ENCODE measurements at places on chromosomes 13 and 19.

DNA sequence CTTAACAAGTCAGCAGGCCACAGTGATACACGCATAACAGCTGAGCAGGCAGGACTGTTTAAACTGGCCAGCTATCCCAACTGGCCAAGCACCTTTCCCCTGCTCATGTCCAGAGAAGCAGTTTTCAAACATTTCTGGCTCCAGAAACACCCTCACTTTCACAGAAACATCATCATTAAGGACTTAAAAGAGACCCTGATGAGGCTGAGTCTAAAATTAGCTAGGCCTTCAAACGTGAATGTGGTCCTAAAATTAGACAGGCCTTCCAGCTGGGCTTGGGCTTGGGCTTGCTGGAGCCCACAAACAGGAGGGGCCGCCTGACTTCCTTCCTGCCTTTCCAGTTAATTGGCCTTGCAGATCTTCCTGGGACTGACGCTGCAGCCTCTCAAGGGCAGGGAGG is 334.2 kb downstream of the DNAJC15 start:
- DNase-seq = no peak

DNA sequence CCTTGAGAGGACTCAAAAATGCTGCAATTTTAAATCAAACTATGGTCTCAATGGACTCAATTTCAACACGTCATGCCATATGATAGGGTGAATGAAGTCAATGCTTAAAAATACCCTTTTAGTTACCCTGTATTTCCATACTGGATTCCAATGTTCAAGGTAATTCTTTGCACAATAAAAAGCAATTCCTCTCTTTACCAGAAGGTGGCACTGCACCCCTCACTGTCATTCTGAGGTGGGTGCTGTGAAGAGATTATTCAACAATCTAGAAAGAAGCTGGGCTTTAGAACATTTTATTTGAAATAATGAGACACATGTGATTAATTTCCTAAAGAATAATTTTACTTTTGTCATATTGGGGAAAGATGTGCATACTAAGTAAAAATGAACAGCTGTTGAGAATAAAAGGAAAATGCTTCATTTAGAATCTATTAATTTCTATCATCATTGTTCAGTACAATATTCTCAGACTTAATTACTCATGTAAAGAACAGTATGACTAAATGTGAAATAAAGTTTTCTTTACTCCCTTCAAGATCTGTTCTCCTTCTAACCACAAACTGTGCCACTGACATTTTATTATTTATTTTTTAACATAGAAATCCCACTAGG is 789.1 kb downstream of the GPC5 start:
- DNase-seq = no peak

- DNase-seq = no peak
These were observed at the start of the genes PEG3 and ZIM2 for GRCh38 chr19:56840451-56841192. Gene PEG3 (minus strand): TSS chr19:56840726. CDS start chr19:56824655, 16,071 bp downstream. Gene ZIM2 (minus strand): TSS chr19:56840726. CDS start chr19:56824277, 16,449 bp downstream.

DNA sequence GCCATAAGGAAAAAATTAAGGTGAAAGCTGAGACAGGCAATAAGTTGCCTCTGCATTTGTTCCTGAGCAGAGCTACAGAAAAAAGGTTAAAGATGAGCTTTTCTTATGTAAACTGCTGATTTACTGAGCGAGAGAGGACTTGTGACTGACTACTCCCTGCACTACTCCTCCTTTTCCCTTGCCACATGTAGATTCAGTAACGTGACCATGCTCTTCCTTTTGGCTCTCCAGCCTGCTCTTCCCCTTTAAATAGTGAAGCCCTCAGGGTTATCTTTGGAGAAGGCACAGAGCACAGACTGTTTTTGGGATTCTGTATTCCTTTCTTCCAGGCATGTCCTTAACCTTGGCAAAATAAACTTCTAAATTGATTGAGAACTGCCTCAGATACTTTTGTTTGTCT is 630.2 kb downstream of the UQCRFS1 start:
- DNase-seq = no peak

GRCh38 chr13:113417008-113417751 is 36.1 kb downstream of the ADPRHL1 start:
- no peak for DNase-seq

DNA sequence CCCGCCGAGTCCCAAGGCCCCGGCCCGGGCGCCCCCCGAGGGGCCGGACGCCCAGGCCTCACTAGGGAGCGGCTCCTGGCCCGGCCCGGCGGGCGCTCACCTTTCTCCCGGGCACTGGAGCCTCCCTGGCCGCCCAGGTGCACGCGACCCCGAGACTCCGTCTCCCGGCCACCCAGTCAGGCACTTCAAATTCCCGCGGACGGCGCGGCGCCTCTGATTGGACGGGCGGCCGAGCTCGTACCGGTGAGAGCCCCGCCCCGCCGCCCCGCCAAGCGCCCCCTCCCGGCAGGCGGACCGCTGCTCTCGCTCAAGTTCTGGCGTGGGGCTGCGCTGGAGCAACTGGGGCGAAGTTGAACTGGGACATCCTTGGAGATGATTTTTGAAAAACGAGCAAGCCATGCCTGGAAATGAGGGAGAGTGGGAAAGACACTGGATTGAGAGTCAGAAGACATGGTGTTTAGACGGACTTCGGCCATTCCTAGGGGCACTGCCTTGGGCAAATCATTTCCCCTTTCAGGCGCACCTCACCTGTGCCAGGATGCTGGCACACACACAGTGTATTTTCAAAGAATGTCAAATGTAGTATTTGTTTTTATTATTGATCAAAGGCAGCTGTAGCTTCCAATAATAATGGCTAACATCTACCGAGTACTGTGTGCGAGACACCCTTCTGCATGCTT is 485.3 kb downstream of the UQCRFS1 start:
- peak; percentile 58 for DNase-seq

DNA sequence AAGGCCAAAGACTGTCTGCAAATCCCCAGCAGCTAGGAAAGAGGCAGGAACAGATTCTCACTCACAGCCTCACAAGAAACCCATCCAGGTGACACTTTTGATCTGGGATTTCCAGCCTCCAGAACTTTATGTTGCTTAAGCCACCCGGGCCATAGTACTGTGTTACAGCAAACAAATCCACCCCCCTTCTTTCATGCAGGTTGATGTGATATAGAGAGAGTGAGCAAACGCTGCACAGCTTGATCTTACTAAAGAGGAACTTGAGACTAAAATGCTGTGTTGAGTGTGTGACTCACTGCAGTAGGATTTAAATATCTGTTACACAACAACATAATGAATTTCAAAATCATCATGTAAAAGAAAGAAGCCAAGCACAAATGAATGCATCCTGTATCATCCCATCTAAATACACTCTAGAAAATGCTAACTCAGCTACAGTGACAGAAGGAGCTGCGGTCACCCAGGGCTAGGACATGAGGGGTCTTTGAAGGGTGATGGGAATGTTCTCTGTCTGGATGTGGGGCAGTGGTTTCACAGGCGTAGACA is 32.2 kb downstream of the RCBTB2 start:
- no peak for DNase-seq

DNA sequence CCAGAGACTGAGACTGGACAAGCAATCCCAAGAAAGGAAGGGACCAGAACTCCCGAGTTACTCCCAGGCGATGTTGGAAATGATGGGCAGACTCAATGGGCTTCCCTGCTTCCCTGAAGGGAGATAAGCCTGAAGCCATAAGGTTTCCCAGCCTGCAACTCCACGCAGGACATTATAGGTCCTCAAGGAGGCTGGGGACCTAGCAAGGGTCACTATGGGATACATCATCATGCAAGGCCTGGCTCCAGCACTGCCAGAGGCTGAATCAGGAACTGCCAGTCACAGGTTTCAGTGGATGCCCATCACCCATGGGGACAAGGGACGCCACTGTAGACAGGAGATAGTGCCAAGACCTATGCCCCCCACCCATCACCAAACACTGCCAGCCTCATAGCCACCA is 338.7 kb downstream of the IRS2 start:
- no peak for DNase-seq

GRCh38 chr13:79018166-79018565 is 359.2 kb upstream of the OBI1 start:
- DNase-seq = no peak

- DNase-seq = no peak
These were observed 2.8 kb upstream of the WBP4 start for GRCh38 chr13:41058295-41059070.

- DNase-seq = peak; percentile 52
These were observed 62.1 kb downstream of the KLF2 start for GRCh38 chr19:16386619-16387240.

DNA sequence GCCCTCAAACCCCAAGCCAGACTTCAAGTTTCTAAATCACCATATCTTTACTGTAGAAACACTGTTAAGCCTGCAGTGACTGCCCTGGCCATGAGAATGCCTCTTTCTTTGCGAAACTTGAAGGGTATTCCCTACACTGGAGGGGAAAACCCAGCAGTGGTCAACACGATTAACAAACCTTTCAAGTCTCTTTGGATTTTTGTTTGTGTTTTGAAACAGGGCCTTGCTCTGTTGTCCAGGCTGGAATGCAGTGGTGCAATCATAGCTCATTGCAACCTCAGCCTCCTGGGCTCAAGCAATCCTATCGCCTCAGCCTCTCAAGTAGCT is 17.4 kb upstream of the POMP start:
- no peak for DNase-seq

DNA sequence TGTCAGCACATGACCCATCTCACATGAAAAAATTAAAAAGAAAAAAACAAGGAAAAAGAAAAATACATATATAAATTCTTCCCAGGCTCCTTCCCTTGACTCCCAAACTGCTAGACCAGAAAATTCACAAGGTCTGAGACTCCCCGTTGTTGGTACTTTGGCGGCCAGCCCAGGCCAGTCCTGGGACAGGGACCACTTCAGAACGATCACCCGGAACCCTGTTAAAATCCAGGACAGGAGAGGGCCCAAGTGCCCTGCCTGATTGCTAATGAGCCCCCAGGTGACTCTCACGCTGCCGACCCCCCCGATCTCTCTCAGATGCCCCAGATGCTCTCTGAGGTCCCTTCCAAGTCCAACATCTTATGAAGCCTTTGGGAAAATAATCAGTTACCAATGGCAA is 107.2 kb downstream of the COL4A2 start:
- DNase-seq = no peak

DNA sequence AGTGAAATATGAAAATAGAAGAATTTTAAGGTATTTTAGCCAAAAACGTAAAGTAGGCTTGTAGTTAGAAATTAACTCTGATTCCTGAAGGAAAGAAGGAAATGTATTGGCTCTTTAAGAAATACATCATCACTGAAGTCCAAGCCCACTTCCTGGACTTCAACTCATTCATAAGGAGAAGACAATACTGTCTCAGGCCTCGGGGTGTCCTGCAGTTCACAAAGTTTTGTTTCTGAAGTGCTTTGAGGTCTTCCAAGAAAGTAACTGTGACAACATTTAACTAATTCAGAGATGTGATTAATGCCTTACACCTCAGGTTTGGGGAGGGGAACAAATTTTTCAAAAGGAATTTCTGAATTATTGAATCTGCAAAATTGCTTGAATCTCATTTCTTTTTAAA is 65.8 kb upstream of the STARD13 start:
- no peak for DNase-seq

- DNase-seq = no peak
These were observed 973.7 kb downstream of the UQCRFS1 start for GRCh38 chr19:28239270-28239669.

DNA sequence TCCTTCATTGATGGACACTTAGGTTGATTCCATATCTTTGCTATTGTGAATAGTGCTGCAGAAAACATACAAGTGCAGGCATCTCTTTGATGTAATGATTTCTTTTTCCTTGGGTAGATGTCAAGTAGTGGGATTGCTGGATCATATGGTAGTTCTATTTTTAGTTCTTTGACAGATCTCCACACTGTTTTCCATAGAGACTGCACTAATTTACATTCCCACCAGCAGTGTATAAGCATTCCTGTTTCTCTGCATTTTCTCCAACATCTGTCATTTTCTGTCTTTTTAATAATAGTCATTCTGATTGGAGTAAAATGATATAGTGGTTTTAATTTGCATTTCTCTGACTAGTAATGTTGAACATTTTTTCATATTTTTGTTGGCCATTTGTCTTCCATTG is 116.7 kb downstream of the LMO7 start:
- DNase-seq = no peak

- no peak for DNase-seq
These were observed 326.1 kb upstream of the TSHZ3 start for GRCh38 chr19:31675193-31675913.

DNA sequence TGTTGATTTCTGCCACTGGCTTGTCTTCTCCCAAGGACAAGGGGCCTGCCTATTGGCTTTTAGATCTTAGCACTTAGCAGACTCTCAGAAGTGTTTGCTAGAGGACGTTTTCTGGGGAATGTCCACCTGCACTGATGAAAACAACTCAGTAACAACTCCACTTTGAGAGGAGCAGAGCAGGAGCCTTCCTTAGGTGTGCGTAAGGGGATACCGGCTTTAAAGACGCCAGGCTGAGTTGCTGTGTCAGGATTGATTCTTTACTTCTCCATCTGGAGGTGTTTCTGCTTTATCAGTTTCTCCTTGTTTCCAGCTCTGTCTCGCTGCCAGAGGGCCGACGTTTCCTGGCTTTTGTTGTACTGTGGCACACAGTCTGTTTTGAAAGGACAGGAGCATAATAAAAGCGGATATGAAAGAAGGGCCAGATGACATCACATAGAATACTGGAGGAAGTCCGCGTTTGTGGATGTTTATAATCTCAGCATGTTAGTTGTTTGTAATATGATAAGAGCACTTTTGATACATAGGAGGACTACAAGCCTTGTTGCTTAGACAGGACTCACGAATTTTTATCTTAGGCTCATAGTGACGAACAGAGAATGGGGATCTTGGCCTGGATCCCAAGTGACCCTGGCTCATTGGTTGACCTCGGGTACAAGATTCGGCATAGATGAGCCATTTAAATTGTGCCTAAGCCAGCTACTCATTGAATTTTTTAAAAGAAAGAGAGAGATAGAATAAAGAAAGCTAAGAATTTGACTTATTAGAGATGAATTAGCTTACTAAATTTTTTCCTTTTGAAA is 34.6 kb downstream of the COL4A2 start:
- DNase-seq = no peak

DNA sequence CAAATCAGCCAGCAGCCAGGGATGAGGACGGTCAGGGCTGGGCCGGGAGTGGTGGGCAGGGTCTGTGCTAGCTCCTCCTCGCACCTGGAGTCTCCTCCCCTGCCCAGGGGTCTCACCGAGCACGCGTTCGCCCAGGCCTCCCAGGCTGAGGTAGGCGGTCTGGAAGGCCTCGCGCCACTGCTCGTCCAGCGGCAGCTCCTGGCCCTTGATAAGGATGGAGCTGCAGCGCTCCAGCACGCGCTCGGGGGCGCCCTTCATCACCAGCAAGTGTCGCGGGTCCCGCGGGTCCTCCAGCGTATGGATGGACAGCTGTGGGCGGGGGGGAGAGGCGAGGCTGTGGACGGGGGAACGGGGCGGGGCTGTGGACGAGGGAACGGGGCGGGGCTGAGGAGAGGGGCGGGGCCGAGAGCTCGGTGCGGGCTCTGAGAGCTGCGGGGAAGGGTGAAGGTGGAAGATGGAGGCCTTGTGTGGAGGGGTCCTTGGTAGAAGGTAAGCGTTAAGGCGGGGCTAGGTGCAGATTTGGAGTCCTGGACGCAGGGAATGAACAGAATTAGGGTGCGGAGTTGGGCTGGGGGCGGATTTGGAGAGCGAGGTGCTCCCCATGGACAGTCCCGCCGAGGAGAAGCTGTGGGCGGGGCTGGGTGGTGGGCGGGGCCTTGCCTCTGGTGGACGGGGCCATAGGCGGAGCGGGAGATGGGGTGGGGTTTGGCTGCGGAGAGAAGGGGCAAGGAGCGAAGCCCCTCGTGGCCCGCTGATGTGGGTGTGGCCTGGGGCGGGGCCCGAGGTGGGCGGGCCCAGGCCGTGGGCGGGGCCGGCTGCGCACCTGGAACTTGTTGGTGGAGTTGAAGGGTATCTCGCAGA is 5.7 kb downstream of the ATP4A start:
- peak; percentile 61 for DNase-seq

- no peak for DNase-seq
These were observed 124.4 kb upstream of the SPATA13 start for GRCh38 chr13:24036115-24036514.

GRCh38 chr19:51905206-51905605 is 389 bp upstream of the ZNF649 start:
- DNase-seq = no peak

All from activated CD4-positive, alpha-beta T cell treated with anti-CD3 and anti-CD28 coated beads, Interleukin-2, amount 50 U/mL, for 48 hours (primary cell).